CD4-positive, alpha-beta T cell treated with Interleukin-21 for 1 hour (primary cell): ENCODE measurements at places on chromosomes 16 and 17.

DNA sequence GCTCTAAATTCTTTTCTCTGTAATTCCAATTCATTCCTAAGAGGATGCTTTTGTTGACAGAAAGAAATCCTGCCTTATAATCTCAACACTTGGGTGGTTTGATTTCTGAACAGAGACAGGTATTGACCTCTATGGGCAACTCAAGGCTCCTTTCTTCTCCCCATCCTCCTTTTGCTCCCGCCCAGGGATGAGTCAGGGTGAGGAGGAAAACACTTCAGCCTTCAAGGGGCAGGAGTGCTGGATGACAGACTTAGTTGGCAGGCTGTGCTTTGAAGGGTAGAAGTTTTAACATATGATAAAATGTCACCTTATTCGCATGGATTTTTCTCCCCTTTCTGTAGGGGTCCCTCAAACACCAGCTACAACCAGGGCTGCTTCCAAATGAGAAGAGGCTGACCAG is 16.7 kb upstream of the TOM1L1 start:
- DNase-seq: no peak

- no peak for DNase-seq
Observed at GRCh38 chr16:70684146-70685060, 1.4 kb downstream of the MTSS2 start.

GRCh38 chr17:70405492-70406220 is 236.3 kb downstream of the KCNJ2 start:
- DNase-seq: no peak

GRCh38 chr16:56628486-56629350 is 3.1 kb downstream of the MT1E start:
- no peak for DNase-seq

GRCh38 chr17:7587420-7588151 is 2.3 kb downstream of the SOX15 start:
- DNase-seq: no peak

GRCh38 chr17:17191961-17192381 is 14.2 kb downstream of the PLD6 start:
- no peak for DNase-seq

GRCh38 chr17:60510031-60510430 is 16.0 kb downstream of the APPBP2 start:
- DNase-seq: no peak

DNA sequence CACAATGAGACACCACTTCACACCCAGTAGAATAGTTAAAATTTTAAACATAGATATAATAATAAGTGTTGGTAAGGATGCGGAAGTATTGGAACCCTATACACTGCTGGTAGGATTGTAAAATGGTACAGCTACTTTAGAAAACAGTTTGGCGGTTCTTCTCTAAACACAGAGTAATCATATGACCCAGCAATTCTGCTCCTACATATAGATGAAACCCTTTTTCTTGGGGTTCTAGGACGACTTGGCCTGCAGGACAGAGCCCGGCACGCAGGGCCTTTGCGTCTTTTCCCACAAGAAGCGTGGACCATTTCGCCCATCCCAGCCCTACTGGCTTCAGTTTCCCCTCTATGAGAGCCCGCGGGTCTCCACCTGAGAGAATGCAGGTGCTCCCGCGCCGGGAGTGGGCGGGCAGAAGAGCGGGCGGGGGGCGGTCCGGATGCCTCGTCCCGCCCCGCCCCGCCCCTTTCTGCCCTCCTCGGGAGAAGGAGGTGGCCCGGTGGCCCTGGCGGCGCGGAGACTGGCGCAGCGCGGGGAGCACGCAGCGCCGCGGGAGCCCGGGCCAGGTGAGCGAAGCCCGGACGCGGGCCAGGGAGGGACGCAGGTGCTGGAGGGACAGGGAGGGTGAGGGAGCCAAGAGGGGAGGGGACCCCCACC is at the start of gene SDR42E2:
TSS of gene SDR42E2 (plus strand) at position 508 of the 657 bp plus-strand sequence. CDS start 3,077 bp downstream, outside the sequence.
- DNase-seq: peak; percentile 46

GRCh38 chr17:81923302-81924260 is 4.0 kb downstream of the MAFG start:
- DNase-seq: no peak

GRCh38 chr17:40344421-40345160 is 19.9 kb downstream of the GJD3 start:
- DNase-seq: peak; percentile 66

DNA sequence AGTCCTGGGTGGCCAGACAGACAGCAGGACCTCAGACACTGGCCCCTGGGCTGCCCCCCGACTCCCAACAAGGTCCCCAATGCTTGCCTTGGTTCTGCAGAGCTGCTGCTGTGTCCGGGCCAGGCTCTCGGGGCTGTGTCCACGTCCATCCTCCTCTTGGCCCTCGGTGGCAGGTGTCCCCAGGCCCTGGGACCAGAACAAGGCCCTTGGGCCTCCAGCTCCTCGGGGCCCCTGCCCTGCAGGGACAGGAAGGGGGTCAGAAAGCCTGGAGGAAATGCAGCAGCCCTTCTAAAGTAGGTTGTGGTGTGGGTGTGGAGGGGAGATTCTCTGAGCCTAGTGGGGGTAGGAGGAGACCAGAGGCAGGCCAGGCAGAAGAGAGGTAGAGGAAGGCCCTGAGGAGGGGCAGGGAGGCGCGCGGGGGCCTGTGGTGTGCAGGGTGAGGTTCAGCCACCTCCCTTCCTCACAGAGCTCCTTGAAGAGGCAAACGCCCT is 2.5 kb upstream of the AXIN1 start:
- peak; percentile 71 for DNase-seq

GRCh38 chr17:72771734-72772133 is 320.8 kb downstream of the SLC39A11 start:
- no peak for DNase-seq

DNA sequence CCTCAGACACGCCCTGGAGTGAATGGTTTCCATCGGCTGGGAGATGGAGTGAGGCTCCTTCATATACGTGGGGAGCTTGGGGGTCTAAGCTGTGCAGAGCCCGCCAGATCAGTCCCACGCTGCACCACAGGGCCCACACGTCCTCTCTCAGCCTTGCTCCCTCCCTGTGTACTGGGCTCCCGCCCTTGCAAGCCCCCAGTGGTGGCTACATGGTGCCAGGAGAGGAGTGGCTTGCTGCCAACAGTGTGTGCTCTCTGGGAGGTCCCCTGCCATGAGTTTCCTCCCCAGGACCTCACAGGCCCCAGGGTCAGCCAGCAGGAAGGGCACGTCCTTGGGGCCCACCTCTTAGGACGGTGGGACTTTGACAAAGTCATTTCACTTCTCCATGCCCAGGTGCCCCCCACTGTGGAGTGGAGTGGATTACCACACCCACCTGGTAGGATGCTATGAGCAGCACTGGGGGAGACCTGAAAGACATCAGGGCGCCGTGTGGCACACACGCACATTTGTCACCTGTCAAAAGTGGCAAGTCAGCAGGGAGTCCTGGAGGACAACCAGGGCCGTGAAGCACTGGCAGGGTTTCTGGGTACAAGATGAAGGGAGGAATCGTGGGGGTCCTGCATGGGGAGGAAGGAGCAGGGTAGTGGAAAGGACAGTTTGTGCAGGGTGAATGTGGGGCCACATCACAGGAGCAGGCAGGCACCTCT is 13.7 kb downstream of the SLC5A10 start:
- DNase-seq: no peak

- no peak for DNase-seq
Observed at GRCh38 chr16:82248012-82248656, 78.1 kb upstream of the MPHOSPH6 start.

GRCh38 chr17:7988750-7989178 is 13.7 kb upstream of the GUCY2D start:
- DNase-seq: peak; percentile 90

DNA sequence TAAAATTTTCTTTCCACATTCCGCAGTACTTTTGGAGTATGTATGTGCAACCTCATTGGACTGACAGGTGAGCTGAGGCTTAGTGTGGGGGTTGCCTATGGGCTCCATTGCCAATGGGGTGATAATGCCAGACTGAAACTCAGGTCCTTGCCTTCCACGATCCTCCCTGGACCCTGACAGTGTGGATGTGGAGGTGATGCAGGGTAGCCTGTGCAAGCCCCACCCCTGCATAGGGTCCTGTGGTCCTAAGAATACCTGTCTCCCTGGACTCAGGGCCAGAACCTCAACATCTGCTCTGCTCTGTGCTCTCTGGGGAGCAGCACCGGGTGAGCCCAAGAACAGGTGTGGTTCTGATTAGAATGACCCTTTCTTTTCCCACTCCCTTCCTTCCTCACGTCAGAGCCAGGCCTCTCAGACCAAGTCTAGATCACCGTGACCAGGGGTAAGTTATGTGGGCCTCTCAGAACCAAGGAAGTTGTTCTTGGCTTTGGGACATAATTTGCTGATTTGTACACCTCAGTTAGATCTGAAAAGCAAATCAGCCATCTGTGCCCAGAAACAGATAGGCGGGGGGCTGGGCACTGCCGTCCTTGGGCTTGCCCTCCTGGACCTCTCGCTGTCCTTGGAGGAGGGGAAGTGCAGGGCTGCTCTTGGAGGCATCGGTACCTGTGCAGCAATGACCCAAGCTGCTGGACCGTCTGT is 8.4 kb upstream of the TNS4 start:
- DNase-seq: no peak

- no peak for DNase-seq
Observed at GRCh38 chr17:1907216-1907631, 77.4 kb downstream of the RPA1 start.
